Cerebellum (tissue), 4 donors: ENCODE measurements at places on chromosomes 7 and 10. TPM values are rescaled to one million over a fixed set of nuclear protein-coding genes. Genes with fewer than 3 reads are reported as not detected.

Gene C7orf57
- 2.4 TPM for total RNA-seq

Gene GDF2
- total RNA-seq = not detected

Gene GATA3
- total RNA-seq = 0.09 TPM

Gene ADCYAP1R1
- 56.7 TPM for total RNA-seq
